ENCODE measurements at places on chromosomes 13 and 19.

- DNase-seq = no peak
Observed at GRCh38 chr13:105403086-105403485, 1132.4 kb downstream of the EFNB2 start.

DNA sequence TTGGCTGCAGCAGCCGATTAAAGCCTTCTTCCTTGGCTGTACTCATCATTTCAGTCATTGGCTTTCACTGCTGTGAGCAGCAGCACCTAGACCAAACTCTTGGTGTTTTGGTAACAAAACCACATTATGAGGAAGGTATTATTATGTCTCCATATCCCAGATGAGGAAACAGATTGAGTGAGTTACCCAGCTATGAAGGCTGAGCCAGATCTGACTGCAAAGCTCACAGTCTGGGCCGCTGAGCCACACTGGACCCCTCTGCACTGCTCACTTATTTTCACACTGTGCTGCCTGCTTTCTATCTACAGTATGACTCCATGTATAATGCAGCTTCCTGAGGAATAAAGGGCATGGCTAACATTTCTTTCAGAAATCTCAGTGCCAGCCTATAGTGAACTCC, 24.5 kb downstream of the CRYL1 start:
- no peak for DNase-seq

- DNase-seq = no peak
Observed at GRCh38 chr19:13064092-13064489, 38.6 kb downstream of the LYL1 start.

DNA sequence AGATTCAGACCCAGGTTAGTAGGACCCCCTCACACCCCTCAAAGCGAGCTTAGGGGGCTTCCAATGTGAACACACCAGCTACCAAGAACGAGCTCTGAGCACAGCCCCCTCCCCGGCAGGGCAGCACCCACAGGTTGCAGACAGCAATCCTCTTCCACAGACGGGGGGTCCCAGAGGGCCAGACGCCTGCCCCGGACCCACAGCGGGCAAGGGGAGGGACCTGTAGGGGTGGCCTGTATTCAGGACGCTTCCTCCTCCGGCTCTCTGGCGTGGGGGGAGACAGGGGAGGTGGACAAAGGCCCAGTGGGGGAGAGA, 4.8 kb downstream of the TTYH1 start:
- no peak for DNase-seq

All from activated CD4-positive, alpha-beta T cell treated with anti-CD3 and anti-CD28 coated beads for 4 hours (primary cell).